ENCODE measurements at places on chromosomes 12 and 14.
A peak's percentile ranks its signal among the peaks of the same experiment; 100 is the strongest.

GRCh38 chr12:105507311-105508038, 177.0 kb downstream of the C12orf75 start:
- DNase-seq = no peak

- DNase-seq = no peak
These were observed 12.5 kb upstream of the ZFP36L1 start for GRCh38 chr14:68805414-68805813.

GRCh38 chr14:29630566-29631160, 297.0 kb downstream of the PRKD1 start:
- DNase-seq = no peak

- DNase-seq = no peak
These were observed 550.3 kb downstream of the FSCB start for GRCh38 chr14:43956741-43957140.

DNA sequence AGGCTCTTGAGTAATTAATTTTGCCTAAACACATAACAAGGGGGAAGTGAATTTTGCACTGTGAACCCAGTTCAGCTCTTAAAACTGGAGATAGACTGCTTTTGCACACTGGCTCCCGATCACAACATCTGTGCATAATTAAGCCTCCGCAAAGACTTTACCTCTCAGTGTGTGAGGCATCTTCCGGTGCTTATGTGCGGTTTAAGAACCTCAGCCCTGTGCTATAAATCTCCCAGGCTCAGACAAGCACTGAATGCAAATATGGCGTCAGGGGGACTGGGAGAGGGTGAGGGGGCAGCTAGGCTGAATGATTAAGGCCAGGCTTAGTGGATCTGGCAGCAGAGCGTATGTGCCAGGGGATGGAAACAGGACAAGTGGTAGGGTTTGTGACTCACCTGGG, 103.3 kb downstream of the ADCK1 start:
- no peak for DNase-seq

- no peak for DNase-seq
These were observed 18.7 kb downstream of the CABP1 start for GRCh38 chr12:120659151-120659525.

DNA sequence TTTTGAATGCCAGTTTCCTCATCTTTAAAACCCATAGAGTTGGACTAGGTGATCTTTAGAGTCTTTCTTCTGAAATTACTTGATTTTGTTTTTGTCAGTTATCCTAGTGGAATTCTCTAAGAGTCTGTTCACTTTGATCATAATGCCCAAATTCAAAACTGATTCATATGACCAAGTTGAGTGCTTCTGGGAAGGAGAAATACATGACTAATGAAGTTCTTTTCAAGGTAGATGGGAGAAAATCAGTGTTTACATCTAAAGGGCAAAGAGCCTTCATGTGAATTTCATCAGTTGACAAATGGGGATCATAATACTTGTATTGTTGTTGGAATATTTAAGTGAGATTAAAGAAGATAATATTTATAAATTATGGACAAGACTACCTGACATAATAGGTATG, 53.2 kb downstream of the ERC1 start:
- DNase-seq = no peak

DNA sequence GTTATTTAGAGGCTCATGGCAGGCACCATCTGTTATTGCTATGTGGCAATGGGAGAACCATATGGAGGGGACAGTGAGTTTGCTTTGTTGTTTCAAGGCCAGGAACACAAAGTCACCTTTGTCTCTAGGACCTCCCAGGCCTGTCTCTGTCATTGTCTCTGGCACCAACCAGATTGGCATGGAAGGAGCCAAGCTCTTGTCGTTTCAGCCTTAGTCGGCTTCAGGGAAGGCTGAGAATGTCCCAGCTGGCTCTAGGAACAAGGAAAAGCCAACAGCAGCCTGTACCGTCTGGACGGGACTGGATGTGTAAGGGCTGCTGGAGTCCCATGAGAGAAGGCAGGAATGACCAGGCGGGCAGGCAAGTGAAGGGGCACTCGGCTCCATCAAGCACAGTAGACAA, 29.2 kb downstream of the RPH3A start:
- DNase-seq = no peak

DNA sequence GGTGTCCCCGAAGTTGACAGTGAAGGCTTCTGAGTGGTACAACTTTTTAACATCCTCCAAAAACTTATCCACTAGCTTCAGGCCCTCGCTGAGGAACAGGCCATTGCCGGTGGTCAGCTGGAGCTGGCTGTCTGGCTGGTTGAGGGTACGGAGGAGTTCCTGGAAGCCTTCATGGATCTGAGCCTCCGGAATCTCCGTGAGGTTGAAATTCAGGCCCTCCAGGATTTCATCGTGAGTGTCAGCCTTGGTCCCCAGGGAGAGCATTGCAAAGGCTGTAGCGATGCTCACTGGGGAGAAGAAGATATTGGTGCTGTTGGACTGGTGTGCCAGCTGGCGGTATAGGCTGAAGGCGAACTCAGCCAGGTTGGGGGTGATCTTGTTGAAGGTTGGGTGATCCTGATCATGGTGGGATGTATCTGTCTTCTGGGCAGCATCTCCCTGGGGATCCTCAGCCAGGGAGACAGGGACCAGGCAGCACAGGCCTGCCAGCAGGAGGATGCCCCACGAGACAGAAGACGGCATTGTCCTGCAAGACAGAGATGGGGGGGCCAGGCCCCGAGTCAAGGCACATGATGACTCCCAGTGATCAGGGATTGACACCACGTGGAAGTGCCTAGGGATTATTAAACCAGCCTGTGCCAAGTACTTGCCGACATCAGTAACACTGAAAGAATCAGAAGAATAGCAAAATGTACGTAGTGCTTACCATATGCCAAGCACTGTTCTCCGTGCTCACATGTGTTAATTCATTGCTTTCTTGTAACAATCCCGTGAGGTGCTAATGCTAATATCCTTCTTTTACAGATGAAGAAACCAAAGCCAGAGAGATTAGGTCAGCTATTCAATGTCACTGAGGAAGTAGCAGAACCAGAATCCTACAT, 5.4 kb downstream of the SERPINA1 start:
- DNase-seq = no peak

DNA sequence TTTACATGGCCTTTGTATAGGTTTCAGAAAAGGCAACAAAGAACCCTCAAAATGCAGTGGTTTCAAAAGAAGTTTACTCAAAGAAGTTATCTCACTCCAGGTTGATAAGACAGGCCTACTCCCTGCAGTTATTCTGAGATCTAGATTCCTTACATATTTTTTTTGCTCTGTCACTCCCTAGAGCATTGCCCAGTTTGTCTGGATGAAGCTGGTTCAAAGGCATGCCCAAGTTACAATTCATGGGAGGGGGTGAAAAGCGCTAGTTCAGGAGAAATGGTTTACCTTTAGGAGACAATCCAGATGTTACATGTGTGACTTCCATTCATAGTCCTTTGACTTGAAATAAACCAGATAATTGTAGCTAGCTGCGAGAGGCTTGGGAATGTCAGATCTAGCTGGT, 115.0 kb downstream of the TPH2 start:
- DNase-seq = no peak

- DNase-seq = no peak
These were observed 43.4 kb downstream of the PRIMA1 start for GRCh38 chr14:93744876-93745275.

- peak; percentile 24 for DNase-seq
These were observed 240.5 kb downstream of the ADGRD1 start for GRCh38 chr12:131194166-131194565.

Measured in GM12865 (cell line).